CD8-positive, alpha-beta memory T cell (primary cell): ENCODE measurements at places on chromosomes 6 and 20. TPM values are rescaled to one million over a fixed set of nuclear protein-coding genes. Genes with fewer than 3 reads are reported as not detected.

BCL2L1 gene
- 328 TPM for total RNA-seq

PKIB gene
- total RNA-seq = 0.26 TPM

CCN6 gene
- not detected for total RNA-seq

DNA sequence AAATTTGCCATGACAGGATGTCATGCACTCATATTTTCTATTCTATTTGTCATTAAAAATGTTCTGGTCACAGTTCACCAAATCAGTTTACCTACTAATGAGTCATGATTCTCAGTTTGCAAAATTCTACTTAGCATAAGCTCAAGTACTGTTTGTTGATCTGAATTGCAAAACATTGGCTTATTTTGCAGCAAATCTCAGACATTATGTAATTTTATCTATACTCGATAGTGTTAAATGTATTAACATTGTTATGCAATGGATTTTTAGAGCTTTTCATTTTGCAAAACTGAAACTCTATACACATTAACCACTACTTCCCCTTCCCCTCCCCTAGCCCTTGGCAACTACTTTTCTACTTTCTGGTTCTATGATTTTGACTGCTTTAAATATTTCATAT lies 213.8 kb upstream of the ZFP64 start:
- peak overlapping the region; percentile 71 for H3K27ac ChIP-seq

GRCh38 chr6:158669145-158670035 lies 19.5 kb downstream of the SYTL3 start:
- H3K4me1 ChIP-seq = no peaks in the 10 kb centered on the region
- no peak overlapping the region for H3K4me3 ChIP-seq
- H3K27ac ChIP-seq = no peak overlapping the region
- DNase-seq = no peak
- H3K27me3 ChIP-seq = no peaks in the 10 kb centered on the region

GRCh38 chr20:45318948-45319347 lies 10.8 kb upstream of the MATN4 start:
- H3K4me1 ChIP-seq = peaks cover 26% of the 10 kb centered on the region
- no peaks in the 10 kb centered on the region for H3K36me3 ChIP-seq
- H3K27ac ChIP-seq = no peak overlapping the region
- H3K27me3 ChIP-seq = peaks cover 2% of the 10 kb centered on the region
- DNase-seq = no peak
- H3K4me3 ChIP-seq = no peak overlapping the region

DNA sequence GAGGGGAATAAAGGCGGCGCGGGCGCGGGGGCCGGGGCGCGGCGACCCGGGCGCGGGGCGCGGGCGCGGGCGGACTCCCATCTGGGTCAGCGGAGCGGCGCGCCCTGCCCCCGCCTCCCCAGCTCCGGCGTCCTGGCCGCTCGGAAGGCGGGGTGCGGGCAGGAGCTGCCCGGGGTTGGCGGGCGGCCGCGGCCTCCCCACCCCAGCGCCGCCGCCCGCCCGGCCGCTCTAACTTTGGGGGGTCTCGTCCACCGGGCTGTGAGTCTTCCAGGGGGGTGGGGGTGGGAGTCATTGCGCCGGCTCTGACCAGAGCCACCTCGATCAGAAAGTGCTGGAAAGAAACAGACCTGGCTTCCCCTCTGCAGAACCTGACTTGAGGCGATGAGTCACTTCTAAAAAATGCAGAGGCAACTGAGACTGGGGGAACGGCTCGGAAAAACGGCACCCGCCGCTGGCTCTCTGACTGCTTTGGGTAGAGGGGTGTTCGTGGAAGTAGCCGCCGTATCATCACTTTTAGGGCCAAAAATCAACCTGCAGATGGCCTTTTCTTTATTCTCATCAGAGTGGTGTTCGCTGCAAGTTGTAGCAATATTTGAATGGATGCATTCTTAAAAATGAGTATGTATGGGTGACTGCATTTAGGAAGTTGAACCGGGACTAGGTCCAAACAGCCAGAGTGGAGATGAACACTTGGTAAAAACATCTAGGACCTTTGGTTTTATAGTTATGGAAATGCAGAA lies 667 bp downstream of the CAP2 start:
- no peak for DNase-seq
- H3K4me3 ChIP-seq = no peak overlapping the region
- no peaks in the 10 kb centered on the region for H3K4me1 ChIP-seq
- H3K27me3 ChIP-seq = peaks cover 19% of the 10 kb centered on the region
